NCI-H187 treated with DMSO at 0.1 percent for 48 hours (cell line): ENCODE measurements at places on chromosomes 7 and 10.

DNA sequence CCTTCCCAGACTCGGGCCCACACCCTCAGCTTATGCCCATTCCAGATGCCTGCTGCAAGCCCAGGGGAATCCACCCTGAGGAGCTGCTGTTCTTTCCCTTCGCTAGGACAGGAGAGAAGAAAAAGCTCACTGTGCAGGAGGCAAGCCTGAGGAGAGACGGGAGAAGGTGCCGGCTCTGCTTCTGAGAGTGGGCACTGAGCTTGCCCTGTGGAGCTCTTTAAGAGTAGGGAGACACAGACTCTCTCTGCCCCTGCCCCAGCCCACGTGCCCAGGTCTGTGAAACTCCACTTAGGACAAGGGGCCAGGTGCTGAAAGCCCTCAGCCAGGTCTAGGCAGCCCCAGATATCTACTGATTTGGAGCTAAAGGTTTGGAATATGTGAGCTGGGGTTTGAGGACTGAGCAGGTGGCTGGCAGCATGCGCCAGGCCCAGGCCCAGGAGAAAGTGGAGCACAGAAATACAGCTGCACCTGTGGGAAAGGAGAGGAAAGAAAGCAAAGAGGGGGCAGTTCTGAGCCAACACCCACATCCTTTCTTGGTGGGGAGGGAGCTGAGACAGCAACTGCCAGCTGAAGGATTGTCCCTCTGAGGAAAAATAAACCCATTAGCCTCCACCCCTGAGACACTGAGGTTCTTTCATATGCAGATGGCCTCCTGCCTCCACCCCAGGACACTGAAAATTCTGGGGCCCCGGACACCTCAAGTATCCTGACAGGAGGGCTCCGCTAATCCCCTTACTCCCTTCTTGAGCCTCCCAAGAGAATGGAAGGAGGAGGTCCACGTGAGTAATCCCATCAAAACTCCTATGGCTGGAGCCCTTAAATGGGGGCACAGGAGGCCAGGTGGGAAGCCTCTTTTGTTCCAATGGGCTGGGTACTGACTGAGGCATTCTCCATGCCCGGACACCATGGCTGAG is 7.3 kb downstream of the POLL start:
- DNase-seq = no peak

DNA sequence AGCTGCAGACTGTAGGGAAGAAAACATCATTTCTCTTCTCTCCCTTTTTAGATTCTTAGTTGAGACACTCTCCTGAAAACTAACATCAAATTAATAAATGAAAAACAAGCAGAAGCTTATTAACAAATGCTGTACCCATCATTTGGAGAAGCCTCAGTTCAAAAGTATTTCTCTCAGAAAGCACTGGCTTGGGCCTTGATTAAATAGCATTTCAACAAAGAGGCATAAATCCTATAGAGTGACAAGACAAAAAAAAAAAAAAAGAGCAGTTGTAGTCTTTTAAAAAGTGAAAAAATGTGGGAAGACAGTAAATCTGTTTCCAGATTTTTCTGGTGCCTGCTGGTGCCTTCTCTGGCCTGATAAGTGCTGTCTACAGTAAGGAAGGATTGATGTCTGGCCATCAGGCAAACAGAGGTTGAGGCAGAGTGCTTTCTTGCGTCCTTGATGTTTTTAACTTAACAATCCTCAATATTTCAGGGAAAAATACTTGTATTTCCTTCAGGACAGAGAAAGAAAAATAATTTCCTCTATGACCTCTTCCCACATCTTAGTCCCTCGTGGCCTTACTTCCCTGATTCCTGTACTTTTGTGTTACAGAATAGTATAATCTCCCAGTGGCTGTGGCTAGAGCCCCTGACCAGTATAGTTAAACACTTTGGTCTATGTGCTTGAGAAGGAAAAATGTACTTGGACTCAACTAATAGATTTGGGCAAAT is 300.5 kb downstream of the HGF start:
- DNase-seq = no peak

DNA sequence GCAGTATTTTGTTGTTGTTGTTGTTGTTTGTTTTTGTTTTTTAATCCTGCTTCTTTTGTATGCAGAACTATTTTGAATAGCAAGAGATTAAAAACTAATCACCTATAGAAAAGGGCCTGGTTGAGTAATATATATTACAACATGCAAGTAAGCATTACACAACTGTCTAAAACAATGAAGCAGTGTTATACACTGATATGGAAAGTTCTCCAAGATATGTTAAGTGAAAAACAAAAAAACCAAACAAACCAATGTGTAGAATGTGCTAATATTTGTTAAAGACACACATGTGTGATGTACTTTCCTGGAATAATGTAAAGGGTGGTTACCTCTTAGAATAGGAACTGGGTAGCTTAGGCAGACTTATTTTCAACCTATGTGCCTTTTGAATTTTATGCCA is 117.4 kb downstream of the ZNF365 start:
- no peak for DNase-seq

DNA sequence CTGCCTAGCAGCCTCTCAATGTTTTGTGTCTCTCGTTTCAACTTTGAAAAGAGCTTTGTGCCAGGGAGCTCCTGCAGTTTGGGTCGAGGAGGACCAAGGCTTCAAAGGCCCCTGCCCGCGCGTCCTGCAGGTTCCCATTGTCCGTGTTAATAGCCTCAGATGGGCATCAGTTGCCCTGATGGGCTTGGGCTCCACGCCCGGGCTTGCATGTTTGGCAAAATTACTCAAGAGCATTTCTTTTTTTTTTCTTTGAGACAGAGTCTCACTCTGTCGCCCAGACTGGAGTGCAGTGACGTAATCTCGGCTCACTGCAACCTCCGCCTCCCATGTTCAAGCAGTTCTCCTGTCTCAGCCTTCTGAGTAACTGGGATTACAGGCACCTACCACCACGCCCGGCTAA is 636.6 kb downstream of the SDK1 start:
- no peak for DNase-seq

GRCh38 chr10:48505394-48506112 is 99.3 kb downstream of the ARHGAP22 start:
- no peak for DNase-seq
